SK-MEL-5 (cell line): ENCODE measurements at places on chromosomes 4 and X. TPM values are rescaled to one million over a fixed set of nuclear protein-coding genes. Genes with fewer than 3 reads are reported as not detected.

PCSK1N gene
- 29.5 and 35.2 TPM in 2 replicates for total RNA-seq

LIMCH1 gene
- 15.8 and 17.2 TPM in 2 replicates for total RNA-seq

MAGEB1 gene
- not detected in 2 replicates for total RNA-seq

PPARGC1A gene
- total RNA-seq = 88.7 and 101 TPM in 2 replicates

EDA gene
- 0.98 and 1.1 TPM in 2 replicates for total RNA-seq

CENPVL1 gene
- total RNA-seq = 0.32 TPM in 1 of 2 replicates, not detected in the other

MAGIX gene
- 1.4 and 2.6 TPM in 2 replicates for total RNA-seq

F8A1 gene
- 2.2 and 3.5 TPM in 2 replicates for total RNA-seq

DMRTC1 gene
- total RNA-seq = not detected in 2 replicates

RHOXF1 gene
- not detected in 2 replicates for total RNA-seq

SASH3 gene
- total RNA-seq = not detected in 2 replicates

CACNA1F gene
- total RNA-seq = not detected in 2 replicates

KCTD8 gene
- total RNA-seq = not detected in 2 replicates

NXF2B gene
- 0.13 and 0.16 TPM in 2 replicates for total RNA-seq

PAK3 gene
- total RNA-seq = 0.03 TPM in 1 of 2 replicates, not detected in the other

CCNA2 gene
- 37.0 and 42.4 TPM in 2 replicates for total RNA-seq

SPIN4 gene
- 2.0 and 2.4 TPM in 2 replicates for total RNA-seq

NXF2 gene
- total RNA-seq = 0.13 TPM in 1 of 2 replicates, not detected in the other

IRS4 gene
- 0.08 TPM in 1 of 2 replicates, not detected in the other for total RNA-seq

CLGN gene
- total RNA-seq = 0.08 and 0.21 TPM in 2 replicates

CLIC2 gene
- 0.05 and 0.67 TPM in 2 replicates for total RNA-seq

DDX60 gene
- total RNA-seq = 5.5 and 7.2 TPM in 2 replicates

RBM46 gene
- total RNA-seq = 0.40 and 0.42 TPM in 2 replicates

ZNF81 gene
- total RNA-seq = 7.1 and 8.5 TPM in 2 replicates

FAM120C gene
- 3.9 and 5.7 TPM in 2 replicates for total RNA-seq

CCKAR gene
- not detected in 2 replicates for total RNA-seq

ZNF595 gene
- 28.2 and 29.0 TPM in 2 replicates for total RNA-seq

PPBP gene
- total RNA-seq = not detected in 2 replicates

F11 gene
- total RNA-seq = not detected in 2 replicates

ANKRD37 gene
- total RNA-seq = 42.5 and 57.6 TPM in 2 replicates

UGT8 gene
- 7.4 and 7.8 TPM in 2 replicates for total RNA-seq

EDNRA gene
- 0.08 and 0.13 TPM in 2 replicates for total RNA-seq

SERTM2 gene
- 0.03 TPM in 1 of 2 replicates, not detected in the other for total RNA-seq

FANCB gene
- total RNA-seq = 6.7 and 8.8 TPM in 2 replicates

FGD1 gene
- 6.3 and 7.7 TPM in 2 replicates for total RNA-seq
